LoVo (cell line): ENCODE measurements at places on chromosomes 4 and X.
A peak's percentile ranks its signal among the peaks of the same experiment; 100 is the strongest.

- DNase-seq = peak; percentile 90
Observed at GRCh38 chr4:152106113-152106763, 345.4 kb upstream of the GATB start.

GRCh38 chr4:110900213-110900769, 277.4 kb upstream of the PITX2 start:
- DNase-seq = peak; percentile 36

DNA sequence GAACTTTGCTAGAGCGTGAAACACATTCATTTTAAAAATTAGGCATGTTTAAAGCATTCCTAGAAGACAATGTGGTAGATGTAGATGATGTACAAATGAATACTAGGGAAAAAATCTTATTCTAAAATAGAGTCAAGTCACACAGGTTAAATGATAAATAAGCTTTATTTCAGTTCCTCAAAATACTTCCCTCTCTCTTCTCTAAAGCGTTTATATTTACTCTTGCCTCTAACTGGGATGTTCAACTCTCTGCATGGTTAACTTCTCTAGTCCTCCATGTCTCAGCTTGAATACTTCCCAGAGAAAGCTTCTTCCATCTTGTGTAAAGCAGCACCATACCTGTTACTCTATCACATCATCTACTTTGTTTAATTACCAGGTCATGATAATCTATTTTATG, 30.9 kb upstream of the GLRA3 start:
- DNase-seq = no peak

DNA sequence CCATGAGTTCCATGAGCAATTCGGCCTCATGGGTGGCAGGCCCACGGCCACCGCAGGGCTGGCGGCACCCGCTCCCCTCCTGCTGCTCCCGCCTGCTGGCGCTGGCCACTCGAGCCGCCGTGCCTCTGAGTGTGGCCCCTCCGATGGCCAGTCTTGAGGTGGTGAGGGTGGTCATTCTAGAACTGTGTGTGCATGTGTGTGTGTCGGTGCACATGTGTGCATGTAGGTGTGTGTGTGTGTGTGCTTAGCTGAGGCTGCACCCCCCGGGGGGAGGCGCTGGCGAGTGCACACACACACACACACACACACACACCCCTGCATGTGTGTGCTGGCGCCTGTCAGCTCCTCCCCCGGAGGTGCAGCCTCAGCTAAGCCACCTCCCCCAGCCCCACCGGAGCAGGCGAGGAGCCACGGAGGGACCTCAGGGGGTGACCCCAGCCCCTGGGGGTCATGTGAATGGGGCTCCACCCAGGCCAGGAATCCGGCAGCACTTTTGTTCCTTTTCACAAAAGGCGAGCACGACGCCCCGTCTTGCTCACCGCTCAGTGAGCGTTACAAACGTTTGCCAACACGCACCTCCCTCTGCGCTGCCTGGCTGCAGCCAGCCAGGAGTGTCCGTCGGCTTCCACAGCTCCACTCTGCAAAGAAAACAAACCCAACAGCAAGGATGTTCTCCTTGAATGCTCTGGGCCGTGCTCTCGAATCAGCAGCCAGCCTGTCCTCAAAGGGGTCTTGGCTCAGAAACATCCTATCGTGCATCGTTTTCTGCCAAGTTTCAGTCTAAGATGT, 29.9 kb downstream of the FGFRL1 start:
- no peak for DNase-seq

- peak; percentile 97 for DNase-seq
Observed at GRCh38 chr4:99949999-99950912, at the start of gene H2AZ1. Gene H2AZ1 (minus strand): TSS chr4:99950275. CDS start chr4:99950170, 105 bp downstream.

- DNase-seq = no peak
Observed at GRCh38 chr4:185468999-185469398, 2.5 kb downstream of the CCDC110 start.

DNA sequence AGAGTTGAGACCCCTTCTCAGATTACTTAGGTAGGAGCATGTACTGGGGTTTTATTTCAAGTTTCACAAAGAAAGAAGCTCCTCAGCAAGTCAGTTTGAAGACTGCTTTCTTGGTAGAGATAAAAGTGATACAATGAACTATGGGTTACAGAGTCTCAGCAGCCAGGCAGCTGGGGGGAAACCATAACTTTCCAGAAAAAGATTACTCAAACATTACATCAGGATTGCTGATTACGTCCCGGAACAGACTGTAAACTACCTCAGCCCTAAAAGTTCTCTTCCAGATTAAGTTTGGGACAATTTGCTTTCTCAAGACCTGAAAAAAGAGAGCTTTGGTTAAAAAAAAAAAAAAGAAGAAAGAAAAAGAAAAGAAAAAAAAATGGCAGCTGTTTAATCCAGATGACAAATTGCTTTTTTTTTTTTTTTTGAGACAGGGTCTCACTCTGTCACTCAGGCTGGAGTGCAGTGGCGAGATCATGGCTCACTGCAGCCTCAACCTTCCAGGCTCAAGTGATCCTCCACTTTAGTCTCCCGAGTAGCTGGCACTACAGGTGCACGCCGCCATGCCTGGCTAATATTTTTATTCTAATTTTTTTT, 16.6 kb downstream of the SAT1 start:
- DNase-seq = no peak
